ENCODE measurements at places on chromosomes 5 and 9.
A peak's percentile ranks its signal among the peaks of the same experiment; 100 is the strongest.

DNA sequence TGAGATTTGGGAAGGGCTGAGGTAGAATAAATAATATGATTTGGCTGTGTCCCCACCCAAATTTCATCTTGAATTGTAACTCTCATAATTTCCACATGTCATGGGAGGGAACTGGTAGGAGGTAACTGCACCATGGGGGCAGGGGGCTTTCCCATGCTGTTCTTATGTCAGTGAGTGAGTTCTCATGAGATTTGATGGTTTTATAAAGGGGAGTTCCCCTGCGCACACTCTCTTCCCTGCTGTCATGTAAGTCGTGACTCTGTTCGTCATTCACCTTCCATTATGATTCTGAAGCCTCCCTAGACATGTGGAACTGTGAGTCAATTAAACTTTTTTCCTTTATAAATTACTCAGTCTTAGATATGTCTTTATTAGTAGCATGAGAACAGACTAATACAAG, 115.5 kb upstream of the STARD4 start:
- DNase-seq = no peak

GRCh38 chr9:35891646-35892045, 14.4 kb upstream of the HRCT1 start:
- DNase-seq = no peak

GRCh38 chr5:143835251-143835650, 23.3 kb downstream of the HMHB1 start:
- no peak for DNase-seq

GRCh38 chr5:150138551-150139265, 16.9 kb downstream of the PDGFRB start:
- DNase-seq = no peak

GRCh38 chr5:177176175-177176711, 42.7 kb downstream of the NSD1 start:
- no peak for DNase-seq

- no peak for DNase-seq
Observed at GRCh38 chr5:154046486-154046885, 7.7 kb downstream of the MFAP3 start.

DNA sequence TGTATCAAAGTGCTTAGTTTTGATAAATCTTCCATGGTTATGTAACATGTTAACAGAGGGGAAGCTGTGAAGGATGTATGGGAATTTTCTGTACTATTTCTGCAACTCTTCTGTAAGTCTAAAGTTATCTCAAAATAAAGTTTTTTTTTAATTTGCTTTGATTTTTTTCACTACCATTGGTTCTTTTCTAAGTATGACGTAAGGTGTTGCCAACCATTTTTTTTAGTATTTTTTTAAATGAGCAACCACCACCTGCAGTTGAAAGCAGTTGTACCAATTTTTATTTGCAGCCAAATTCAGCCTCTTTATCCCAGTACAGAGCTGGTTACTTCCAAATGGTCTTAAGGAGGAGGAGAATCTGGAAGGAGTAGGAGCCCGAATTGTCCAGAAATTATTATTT, 192.2 kb downstream of the CHSY3 start:
- DNase-seq = no peak

GRCh38 chr5:41878173-41878572, 7.9 kb upstream of the OXCT1 start:
- no peak for DNase-seq

GRCh38 chr9:124030969-124031451, 19.4 kb downstream of the LHX2 start:
- no peak for DNase-seq

DNA sequence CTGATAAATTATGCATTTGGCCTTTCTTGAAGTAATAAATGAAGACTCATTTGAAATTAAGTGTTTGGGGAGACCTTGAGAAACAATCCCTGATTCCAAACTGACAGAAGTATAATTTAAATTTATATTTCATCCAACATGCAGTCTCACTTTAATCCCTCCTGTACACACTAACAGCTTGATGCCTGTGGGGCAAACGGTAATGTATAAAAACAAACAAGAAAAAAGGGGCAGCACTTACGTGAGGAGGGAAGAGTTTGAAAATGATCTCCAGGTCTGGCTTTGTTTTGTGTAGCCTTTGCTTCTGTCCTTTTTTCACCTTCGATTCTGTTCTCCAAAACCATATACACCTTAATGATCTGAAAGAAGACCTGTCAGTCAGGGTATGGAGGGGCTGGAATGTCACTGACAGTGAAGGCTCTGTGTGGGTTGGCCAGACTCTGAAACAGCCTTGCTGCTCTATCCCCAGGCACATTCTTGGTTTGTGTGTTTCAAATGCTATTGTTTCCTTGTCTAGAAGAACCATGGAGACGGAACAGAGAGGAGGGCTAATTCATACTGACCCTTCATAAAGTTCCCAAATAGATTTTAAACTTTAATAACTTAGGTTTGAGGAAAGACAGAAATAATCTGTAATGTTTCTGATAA, 338.2 kb upstream of the WWC1 start:
- no peak for DNase-seq

DNA sequence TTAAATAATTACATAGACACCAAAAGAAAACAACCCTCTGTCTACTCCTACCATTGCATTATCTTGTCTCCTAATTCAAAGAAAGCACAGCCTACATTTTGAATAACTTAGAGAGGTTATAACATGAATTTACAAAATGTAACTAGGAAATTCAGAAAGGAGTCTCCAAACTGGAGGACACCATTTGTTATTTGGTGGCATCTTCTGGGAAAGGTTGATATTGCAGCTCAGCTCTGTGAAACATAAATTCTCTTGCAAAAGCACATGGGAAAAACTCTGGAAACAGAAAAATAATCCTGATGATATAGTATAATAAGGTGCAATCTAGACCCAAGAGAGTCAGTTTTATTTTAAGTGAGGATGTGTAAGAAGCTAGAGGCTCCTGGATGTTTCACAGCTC, 215.3 kb downstream of the MLLT3 start:
- DNase-seq = no peak

GRCh38 chr5:93062548-93062947, 518.5 kb downstream of the NR2F1-AS1 start:
- DNase-seq = peak; percentile 36

GRCh38 chr5:14552017-14552416, 29.6 kb upstream of the OTULINL start:
- no peak for DNase-seq

All from A673 (cell line).